ENCODE measurements at places on chromosomes 7 and 10. TPM values are rescaled to one million over a fixed set of nuclear protein-coding genes. Genes with fewer than 3 reads are reported as not detected.

INHBA gene
- 0.72 TPM for total RNA-seq

C10orf53 gene
- total RNA-seq: not detected

CALN1 gene
- not detected for total RNA-seq

GRCh38 chr10:12945690-12946359, 55.7 kb downstream of the CCDC3 start:
- peaks cover 9% of the 10 kb centered on the region for H3K4me1 ChIP-seq
- H3K4me3 ChIP-seq: no peak overlapping the region
- H3K27me3 ChIP-seq: no peaks in the 10 kb centered on the region
- H3K36me3 ChIP-seq: no peaks in the 10 kb centered on the region
- DNase-seq: no peak

ANKRD30A gene
- not detected for total RNA-seq

GRCh38 chr10:71745664-71746250, 26.2 kb upstream of the C10orf105 start:
- no peak overlapping the region for H3K27ac ChIP-seq
- DNase-seq: no peak
- H3K4me3 ChIP-seq: no peak overlapping the region
- H3K36me3 ChIP-seq: no peaks in the 10 kb centered on the region

SCART1 gene
- 0.73 TPM for total RNA-seq

DNA sequence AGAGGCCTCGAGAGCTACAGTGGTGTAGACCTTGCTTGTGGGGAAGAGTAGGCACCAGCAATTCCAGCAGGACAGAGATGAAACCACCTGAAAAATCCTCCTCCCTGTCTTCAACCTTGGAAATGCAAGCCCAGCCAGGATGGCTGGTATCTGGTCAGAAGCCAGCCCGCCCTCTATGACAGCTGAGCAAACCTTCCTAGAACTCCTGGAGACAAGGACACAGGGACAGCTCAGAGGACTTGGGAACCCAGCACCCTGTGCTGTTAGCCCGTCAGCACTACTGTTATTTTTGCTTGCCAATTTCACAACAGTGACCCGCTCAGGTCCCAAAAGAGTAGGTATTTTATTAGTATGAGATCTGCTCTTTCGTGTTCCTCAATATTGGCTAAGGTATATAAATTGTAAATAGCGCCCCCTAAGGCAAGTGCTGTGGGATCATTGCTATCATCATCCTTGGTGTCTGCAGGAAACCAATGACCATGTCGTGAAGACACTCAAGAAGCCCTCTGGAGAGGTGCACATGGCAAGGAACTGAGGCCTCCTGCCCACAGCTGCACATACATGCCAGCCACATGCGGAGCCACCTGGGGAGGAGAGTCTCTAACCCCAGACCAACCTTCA, 156.5 kb upstream of the CHST15 start:
- no peak for DNase-seq
- H3K27me3 ChIP-seq: no peaks in the 10 kb centered on the region
- no peak overlapping the region for H3K4me3 ChIP-seq

All from Caco-2 (cell line).